Fibroblast of gingiva (primary cell): ENCODE measurements at places on chromosomes 4 and X.

DNA sequence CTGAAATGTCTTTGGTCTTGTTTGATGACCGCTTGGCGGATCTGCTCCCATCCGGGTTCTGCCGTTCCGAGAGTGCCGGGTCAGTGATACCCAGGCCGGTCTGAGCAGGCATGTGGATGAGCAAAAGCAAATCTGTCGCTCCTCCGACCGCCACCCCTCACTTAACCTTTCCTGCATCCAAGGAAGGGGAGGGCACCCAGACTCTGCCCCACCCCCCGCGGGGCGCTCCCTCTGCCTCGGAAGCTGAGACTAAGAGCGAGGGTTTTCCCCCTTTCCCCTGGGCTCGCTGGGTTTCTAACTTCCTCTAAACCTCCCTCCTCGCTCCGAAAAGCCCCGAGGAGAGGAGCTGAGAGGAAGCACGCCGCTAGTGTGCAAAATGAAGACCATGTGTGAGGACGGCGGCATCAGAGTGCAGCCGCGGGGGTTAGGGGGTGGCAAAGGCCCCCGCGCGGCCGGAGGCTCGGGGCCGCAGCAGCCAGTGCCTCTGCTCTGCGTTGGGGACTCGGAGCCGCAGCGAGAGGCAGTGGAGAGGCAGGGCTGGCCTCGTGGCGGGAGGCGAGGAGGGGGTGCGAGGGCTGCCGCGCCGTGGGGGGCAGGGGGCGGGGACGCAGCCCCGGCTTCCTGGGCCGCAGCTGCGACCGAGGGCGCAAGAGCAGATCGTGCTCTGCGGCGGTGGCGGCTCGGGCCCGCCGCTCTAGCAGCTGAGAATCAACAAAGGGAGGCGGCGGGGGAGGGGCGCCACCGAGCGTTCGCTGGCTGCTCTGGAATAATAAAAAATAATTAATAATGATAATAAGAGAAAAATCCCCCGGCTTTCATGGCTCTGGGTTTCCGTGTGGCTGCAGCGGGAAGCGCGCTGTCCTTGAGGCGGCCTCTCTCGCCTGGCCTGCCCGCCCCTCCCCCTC, 55.8 kb upstream of the BCOR start:
- peak; percentile 30 for DNase-seq

DNA sequence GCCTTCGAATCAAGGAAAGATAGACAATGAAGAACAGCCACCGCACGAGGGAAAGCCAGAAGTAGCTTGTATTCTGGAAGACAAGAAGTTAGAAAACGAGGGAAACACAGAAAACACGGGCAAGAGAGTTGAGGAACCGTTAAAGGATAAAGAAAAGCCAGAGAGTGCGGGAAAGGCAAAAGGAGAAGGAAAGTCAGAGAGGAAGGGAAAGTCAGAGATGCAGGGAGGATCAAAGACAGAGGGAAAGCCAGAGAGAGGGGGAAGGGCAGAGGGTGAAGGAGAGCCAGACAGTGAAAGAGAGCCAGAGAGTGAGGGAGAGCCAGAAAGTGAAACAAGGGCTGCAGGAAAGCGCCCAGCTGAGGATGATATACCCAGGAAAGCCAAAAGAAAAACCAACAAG, 1.4 kb downstream of the TCEAL2 start:
- no peak for DNase-seq

- no peak for DNase-seq
Observed at GRCh38 chr4:150495550-150495949, 86.4 kb upstream of the MAB21L2 start.

DNA sequence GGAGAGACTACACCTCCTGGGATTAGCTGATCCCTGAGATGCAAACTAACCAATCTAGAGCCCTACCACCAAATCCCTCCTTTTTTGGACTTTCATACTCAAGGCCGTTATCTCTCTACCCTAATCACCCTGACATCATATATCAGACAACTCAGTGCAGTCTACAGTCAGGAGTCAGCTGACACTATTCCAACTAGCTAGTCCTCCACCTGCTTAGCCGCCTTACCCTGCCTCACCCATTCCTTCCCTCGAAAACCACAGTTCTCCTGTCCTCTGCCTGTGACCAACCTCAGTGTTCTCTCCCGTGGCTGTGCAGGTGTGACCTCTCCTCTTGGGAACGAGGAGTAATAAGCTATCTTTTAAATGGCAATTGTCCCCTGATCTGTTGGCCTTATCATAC, 1.8 kb upstream of the PPEF2 start:
- DNase-seq: no peak

DNA sequence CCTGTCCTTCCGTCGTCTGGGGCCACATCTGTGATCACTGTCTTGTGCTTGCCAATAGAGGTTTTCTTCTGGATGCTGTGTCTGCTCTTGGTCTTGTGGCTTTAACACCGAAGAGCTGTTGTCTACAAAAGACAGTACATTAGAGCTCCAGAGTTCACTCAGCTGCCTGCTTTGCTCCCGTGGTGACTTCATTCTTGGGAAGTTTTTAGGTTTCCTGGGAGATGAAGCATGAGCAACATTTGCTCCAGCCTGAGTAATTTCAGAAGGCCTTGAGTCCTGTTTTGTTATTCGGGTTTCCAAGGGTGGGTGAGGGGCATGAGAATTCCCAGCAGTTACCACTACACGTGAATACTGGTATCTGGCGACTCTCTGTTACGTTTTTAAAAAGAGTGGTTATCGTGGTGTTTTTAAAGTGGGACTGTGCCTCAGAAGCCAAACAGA, 189.2 kb downstream of the SHROOM3 start:
- peak; percentile 91 for DNase-seq

- DNase-seq: peak; percentile 88
Observed at GRCh38 chrX:110108381-110108821, 105.5 kb downstream of the TMEM164 start.
